ENCODE measurements at places on chromosomes 2 and 18. TPM values are rescaled to one million over a fixed set of nuclear protein-coding genes. Genes with fewer than 3 reads are reported as not detected.

- DNase-seq: no peak
Observed at GRCh38 chr2:222298311-222299150, at the start of gene PAX3. TSS of gene PAX3 (minus strand) at chr2:222298998. CDS start at chr2:222298615, 383 bp downstream.

GRCh38 chr2:138842341-138842740 lies 62.2 kb upstream of the NXPH2 start:
- no peak for DNase-seq

GRCh38 chr2:111148925-111149324 lies 28.2 kb downstream of the BCL2L11 start:
- no peak for DNase-seq

- DNase-seq: no peak
Observed at GRCh38 chr2:40329739-40330030, 122.2 kb downstream of the SLC8A1 start.

DNA sequence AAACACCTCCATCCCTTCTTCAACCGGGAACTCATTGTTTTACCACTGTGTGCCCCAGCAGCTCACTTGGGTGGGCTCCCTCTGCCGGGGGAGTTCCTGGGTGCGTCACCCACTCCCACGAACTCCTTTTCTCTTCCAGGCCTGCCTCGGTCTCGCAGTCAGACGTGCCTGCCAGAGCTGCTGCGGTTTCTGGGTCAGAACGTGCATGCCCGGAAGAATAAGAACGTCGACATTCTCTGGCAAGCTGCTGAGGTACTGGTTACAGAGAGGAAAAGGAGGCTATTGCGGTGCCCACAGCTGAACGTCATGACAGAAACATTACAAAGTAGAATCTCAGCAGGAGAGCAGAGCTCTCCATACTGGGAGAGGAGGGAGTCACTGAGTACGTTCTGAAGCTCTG lies 35.6 kb downstream of the COA5 start:
- DNase-seq: no peak

DNA sequence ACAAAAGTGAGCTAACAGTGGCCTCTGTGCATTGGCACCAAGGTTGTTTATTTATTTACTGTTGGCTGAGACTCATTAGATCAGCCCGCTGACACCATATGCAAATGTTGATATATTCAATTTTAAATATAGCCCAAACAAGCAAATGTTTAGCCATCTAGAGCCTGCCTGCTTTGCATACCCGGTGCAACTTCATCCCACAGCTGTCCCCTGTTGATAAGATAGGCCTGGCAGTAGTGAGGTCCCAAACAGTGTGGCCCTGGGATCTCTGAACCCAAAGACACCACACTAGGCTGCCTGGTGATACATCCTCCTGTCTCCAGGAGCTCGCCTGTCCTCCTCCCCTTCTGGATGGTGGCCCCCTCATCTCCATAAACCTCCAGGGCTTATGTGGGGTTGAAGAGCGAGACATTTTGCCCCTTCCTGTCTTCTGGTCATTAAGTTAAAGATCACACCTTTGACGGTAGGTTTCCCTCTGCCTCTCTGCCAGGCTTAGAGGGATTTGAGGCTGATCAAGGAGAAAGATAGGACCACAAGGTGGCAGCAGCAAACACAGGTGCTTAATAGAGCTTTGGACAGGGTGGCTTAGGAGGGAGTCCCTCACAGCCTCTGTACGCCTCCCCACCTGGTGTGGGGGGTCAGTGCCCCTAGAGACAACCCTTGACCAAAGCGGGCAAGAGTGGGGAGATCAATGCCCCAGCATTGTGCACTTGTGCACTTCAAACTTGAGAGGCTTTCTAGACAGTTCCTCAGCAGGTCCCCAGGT lies 23.7 kb upstream of the MYO5B start:
- DNase-seq: no peak

- no peak for DNase-seq
Observed at GRCh38 chr2:170145675-170146432, 32.1 kb upstream of the MYO3B start.

DNA sequence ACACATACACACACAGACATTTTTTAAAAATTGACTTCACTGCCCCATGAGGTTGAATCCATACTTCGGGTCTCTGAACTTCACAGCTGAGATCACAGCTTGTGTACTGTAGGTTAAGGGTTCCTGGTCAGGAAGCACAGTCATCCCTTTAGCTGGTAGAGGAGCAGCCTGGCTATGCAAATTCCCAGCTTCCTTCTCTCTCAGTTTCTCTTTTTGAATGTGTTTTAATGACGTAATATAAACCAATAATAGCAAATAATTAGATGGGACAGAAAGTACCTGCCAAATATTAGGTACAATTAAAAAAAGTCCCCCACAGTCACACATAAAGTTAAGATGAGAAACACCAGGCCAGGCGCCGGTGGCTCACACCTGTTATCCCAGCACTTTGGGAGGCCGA lies 178.7 kb downstream of the ZNF385B start:
- DNase-seq: no peak

DNA sequence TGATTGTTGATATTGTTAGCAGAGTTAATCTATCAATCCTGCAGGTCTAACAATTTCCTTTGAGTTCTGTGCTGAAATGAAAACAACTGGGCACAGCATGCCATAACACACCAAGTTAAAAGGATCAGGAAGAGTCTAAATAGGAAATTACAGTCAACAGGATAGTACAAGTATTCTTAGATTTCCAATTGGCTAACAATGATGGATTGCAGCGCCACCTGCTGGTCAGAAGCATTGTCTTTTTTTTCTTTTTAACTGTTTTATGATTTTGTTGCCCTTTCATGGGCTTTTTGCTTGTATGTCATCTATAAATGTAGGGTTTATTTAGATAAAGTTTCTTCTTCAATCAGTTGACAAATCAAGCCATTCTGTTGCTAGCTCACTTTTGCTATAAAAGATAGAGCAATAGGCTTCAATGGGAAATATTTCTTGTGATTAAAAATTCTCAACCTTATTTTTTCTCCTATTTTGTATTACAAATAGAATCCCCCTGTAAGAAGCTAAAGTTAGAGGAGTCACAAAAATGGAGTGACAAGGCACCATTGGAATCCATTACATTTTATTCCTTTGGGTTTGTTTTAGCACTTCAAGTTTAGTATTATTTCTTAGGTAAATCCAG lies 40.8 kb upstream of the RPRM start:
- peak; percentile 2 for DNase-seq

- DNase-seq: no peak
Observed at GRCh38 chr2:190682168-190682567, 33.3 kb downstream of the NAB1 start.

DNA sequence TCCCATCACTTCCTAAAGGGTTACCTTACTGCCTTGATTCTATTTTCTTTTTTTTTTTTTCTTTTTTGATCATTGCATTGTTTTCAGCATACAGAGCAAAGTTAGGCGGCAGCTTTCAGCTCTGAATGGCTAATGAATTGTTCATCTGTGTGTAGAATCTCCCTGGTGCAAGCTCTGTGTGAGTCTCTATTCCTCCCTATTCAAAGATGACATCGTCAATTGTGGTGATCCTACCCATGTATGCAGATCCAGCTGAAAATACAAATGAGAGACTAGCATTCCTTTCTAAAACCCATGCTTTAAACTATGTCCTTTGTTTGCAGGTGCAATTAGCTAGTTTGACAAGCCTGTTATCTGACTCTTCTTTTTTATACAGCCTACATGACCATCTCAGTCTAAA lies 539.0 kb downstream of the ARHGAP15 start:
- no peak for DNase-seq

DNA sequence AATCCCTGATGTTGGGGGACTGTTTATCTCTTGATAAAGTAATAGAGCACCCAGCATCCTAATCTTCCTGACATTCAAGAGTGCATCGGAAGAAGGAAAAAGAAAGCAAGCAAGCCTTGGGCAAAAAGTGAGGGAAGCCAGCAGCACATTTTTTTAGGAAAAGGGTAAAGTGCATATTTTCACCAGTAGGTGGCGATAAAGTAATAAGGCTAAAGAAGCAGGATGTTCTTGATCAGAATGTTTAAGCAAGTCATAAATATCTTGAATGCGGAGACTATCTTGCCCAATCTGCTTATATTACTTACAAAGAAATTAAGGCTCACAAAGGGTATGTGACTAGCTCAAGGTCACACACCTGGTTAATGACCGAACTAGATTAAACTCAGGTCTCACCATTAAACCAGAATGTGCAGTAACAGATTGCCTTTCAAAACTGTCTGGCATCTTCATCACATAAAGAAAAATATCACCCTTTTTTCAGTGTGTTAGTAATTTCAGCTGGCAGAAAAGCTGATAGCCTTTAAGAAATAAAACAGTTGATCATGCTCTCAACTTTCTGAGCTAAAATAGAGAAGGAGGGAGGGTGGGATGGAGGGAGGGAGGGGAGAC lies 83.8 kb downstream of the VIT start:
- DNase-seq: peak; percentile 38

- no peak for DNase-seq
Observed at GRCh38 chr2:28166956-28167355, 225.7 kb upstream of the FOSL2 start.

DNA sequence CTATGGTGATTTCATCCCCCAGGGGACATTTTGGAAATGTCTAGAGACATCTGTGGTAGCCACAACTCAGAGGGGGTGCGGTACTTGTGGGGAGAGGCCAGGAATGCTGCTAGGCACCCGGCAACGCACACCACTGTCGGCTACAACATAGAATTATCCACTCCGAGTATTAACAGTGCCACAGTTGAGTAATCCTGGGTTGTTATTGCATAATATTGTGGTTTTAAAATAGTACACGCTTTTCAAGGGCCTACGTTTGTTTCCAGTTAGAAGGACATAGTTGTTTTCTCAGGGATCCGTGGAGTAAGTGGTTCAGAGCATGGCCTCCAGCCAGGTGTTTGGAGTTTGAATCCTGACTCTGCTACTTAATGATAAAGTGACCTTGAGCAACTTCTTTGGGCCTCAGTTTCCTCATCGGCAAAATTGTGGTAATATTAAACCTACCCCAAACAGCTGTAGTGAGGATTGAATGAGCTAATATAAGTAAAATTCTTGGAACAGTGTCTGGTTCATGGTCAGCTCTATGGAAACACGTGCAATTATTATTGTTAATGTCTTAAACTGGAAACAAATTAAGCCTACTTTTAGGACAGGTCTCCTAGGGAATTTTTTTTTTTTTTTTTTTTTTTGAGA lies 24.5 kb downstream of the CYP27A1 start:
- peak; percentile 84 for DNase-seq

GRCh38 chr18:13003466-13003896 lies 12.3 kb downstream of the CEP192 start:
- peak; percentile 29 for DNase-seq

- DNase-seq: no peak
Observed at GRCh38 chr18:11514267-11514666, 95.1 kb upstream of the SLC35G4 start.

- peak; percentile 34 for DNase-seq
Observed at GRCh38 chr2:191048073-191048472, 34.1 kb upstream of the STAT1 start.

GRCh38 chr2:211035548-211036185 lies 479.3 kb downstream of the CPS1 start:
- DNase-seq: no peak

DNA sequence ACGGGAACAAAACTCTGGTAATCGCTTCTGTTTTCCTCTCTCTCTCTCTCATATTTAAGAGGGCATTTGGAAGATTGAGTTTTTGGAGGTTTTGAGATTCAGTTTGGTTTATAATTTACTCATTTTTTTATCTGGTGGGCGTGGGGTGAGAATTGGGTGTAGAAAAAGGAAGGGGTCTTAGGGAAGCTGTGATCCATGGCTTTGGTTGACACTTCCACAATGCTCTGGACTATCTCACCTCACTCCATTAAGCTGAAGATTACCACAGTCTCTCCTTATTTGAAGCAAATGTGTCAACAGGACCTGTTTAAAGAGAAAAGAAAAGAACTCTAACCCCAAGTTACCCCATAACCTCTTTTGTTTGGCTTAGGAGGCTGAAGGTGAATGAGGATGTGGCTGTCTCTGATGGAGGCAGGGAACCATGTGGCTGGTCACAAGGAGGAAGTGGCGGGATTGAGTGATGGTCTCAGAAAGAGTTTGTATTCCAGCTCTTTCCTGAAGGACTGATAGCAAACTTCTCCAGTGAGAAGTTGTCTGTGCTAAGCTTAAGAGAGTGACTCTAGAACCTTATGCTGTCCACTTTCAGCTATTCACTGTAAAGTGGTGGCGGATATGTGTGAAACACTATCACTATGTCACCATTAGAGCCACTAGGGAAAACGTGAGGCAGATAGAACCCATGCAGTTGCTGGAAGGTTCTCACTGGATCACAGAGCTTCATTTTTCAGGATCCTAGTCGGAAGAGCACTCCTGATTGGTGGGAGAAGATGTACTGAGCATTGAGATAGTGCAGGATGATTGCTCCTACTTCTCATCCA lies 934 bp downstream of the ZNF804A start:
- DNase-seq: no peak

DNA sequence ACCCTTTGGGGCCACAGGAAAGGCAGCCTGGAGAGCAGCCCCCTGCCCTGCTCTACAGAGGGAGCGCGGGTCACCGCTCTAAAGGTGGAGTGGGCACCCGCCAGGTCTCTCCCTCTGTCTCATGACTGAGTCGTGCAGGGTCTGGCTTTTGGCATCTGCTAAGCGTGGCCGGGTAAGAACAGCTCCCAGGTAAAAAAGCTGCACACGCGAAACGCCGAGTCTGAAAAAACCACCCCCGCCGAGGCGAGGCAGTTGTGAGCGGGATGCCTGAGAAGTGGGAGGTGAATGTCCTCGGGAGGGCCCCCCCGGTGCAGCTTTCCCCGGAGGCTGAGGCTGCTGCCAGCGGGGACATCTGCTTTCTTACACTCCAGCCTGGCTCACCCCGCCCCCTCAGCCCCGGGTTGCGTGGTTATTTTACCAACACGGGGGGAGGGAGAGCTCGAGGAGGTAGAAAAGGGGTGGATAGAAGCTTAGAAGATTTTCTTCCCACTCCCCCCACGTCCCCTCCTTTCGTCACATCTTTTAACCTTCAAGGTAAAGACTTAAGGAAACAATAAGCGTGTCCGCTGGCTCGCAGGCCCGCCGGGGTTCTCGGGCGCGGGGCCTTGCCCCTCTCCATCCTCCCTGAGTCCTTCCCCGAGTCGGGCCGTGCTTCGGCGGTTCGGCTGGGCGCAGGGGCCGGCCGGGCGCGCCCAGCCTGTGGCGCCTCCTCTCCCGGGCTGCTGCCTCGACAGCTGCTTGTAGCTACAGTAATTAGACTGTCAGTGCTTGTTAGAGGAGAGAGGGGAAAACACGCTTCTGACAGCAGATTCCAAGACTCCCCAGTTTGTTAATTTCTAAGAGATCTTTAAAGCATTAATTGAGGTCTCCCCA lies 70.6 kb upstream of the PSMD14 start:
- no peak for DNase-seq

GRCh38 chr2:29293830-29294438 lies 178.7 kb downstream of the CLIP4 start:
- DNase-seq: no peak

The REG1B gene
- polyA plus RNA-seq: not detected

The C2orf80 gene
- not detected for polyA plus RNA-seq

The ESPNL gene
- polyA plus RNA-seq: 1.0 TPM

The STAM2 gene
- 38.0 TPM for polyA plus RNA-seq

The CCDC121 gene
- polyA plus RNA-seq: 1.8 TPM

The ALK gene
- polyA plus RNA-seq: not detected

The IGFBP2 gene
- polyA plus RNA-seq: 25.2 TPM

The ASTL gene
- not detected for polyA plus RNA-seq

The FAM237A gene
- polyA plus RNA-seq: not detected

The C1D gene
- polyA plus RNA-seq: 45.7 TPM

The CYS1 gene
- polyA plus RNA-seq: 0.12 TPM

The CYP1B1 gene
- polyA plus RNA-seq: 7.8 TPM

Data from AG04450 (cell line).